ENCODE measurements at places on chromosomes 7 and 10.

- DNase-seq: no peak
Measured at GRCh38 chr10:100659361-100660098, 85.9 kb upstream of the PAX2 start.

- DNase-seq: peak; percentile 12
Measured at GRCh38 chr10:22573820-22574569, 140.4 kb downstream of the PIP4K2A start.

DNA sequence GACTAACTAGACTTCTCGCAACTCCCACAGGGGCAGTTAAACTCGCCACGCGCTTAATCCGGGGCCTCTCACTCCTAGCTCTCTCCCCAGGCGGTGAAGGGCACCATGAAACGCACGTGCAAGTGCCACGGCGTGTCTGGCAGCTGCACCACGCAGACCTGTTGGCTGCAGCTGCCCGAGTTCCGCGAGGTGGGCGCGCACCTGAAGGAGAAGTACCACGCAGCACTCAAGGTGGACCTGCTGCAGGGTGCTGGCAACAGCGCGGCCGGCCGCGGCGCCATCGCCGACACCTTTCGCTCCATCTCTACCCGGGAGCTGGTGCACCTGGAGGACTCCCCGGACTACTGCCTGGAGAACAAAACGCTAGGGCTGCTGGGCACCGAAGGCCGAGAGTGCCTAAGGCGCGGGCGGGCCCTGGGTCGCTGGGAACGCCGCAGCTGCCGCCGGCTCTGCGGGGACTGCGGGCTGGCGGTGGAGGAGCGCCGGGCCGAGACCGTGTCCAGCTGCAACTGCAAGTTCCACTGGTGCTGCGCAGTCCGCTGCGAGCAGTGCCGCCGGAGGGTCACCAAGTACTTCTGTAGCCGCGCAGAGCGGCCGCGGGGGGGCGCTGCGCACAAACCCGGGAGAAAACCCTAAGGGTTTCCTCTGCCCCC, 19.5 kb downstream of the WNT8B start:
- peak; percentile 28 for DNase-seq

DNA sequence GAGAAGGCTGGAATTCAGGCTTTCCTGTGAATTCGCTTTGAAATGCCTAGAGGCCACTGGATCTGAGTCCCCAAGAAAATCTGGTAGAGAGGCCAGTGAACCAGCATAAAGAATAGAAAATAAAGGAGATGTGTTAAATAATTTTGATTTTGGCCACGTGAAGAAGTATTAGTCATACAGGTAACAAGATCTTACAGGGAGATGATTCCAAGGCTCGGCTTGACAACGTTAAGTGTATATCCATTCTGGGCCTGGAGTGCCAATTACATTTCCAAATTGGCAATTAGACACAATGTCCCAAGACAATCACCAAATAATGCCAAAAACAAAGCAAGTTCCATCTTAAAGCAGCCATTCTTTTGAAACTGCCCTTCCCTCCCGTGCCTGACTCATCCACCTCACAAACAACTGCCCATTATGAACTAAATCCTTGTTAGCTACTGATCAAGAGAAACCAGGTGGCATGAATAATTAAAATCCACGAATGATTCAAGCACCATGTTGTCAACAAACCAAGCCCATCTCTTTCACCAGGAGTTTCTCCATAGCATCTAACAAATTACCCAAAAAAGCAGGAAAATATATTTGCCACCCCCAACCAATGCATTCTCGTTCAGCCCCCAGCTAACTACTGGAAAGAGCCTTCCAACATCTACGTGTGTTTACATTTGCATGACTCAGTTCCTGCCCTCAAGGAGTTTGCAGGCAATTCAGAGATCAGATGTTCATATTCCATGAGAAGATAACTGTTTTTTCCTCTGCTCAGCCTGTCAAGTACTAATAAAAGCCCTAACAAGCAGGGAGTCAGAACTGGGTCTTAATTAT, 8.5 kb downstream of the KCNMA1 start:
- no peak for DNase-seq

DNA sequence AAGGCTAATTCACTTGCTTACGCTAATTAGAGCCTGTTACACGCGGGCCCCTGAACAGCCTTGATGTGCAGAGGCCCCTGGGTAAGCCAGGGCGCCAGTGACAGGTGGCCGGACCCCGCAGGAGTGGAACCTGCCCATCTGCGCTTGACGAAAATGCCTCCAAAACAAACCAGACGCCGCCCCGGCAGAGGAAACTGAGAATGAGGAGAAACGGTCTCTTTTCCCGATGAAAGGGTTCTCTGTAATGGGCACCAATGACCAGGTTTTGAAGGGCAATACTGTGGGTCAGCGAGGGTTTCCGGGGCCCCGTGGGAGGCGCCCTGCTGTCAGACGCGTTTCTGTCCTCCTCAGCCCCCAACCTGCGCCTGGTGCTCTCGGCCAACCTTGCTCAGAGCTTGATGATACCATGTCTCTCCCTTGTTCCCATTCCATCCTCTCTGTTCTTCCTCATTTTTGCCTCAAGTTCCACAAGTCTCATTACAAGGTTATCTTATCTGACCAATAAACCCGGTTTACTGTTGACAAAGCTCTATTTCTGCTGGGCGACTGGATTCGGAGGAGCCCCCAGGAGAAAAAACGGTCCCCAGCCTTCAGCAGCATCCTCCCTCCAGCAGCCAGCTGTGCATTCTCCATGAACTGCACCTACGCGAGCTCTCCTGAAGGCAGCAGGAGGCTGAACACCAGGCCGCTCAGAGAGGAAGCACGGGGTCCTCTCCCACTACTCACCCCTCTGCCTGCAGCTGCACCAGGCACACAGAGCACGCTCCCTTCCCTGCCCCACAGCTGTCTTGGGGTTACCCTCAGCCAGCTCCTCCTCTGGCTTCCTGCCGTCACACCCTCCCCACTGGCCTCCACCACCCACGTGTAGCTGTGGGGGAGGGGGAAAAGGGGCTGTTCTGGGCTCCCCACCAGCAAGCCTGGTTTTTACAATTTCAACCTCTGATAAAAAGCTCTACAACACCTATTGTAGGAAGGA, 202.0 kb downstream of the MAD1L1 start:
- no peak for DNase-seq

- DNase-seq: no peak
Measured at GRCh38 chr7:1236831-1237701, 4.4 kb downstream of the UNCX start.

DNA sequence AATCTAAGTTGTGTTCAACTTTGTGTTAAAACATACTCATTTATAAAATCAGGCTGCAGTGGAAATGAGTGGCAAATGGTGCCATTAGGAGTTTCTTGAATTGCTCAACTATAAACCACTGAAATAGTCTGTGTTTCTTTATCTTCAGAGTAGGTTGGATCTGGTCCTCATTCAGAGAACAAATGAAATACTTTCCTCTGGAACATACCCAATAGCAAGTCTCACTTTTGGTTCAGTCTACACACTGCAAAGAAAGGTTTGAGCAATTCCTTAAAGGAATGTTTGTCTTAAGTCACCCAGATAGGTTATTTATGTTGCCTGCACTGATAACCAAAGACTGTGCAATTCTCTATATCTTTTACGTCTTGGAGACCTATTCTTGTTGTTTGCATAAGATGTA, 62.5 kb downstream of the ABCB4 start:
- DNase-seq: no peak

- DNase-seq: no peak
Measured at GRCh38 chr10:101772895-101773761, 2.8 kb downstream of the FGF8 start.

DNA sequence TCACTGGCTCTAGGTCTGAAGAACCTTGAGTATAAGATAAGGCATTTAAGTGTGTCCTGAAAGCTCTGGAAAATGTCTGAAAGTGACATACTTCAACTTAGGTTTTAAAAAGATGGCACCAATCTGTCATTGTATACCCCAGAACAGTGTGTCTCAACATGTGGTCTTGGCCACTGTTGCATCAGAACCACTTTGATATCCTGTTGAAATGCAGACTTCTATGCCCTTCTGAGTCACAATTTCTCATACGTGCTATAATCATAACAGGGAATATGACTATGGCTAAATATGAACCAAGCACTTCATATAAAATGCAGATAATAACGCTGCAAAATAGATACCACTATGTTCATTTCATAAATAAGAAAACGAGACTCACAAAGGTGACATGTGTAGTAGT, 38.0 kb upstream of the GPAM start:
- DNase-seq: no peak

- no peak for DNase-seq
Measured at GRCh38 chr10:62733654-62734293, 70.7 kb upstream of the ADO start.

DNA sequence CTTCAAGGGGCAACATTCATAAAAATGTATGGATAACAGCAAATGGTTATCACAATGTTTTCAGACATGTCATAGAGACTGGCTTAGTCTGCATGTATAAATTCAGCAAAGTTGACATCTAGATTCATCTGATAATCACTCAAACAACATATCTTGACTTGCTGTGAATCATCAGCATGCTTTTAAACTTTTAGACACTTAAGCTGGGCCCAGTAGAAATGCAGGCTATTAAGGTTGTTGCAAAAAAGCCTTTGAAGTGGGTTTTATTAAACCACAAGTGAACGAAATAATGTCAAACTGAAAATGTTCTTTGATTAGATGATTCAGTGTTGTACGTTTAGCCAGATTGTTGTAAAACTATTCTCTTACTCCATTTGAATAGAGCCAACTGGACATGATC, 759.6 kb downstream of the NXPH1 start:
- no peak for DNase-seq

GRCh38 chr7:66743920-66744319, 3.4 kb downstream of the RABGEF1 start:
- no peak for DNase-seq

- no peak for DNase-seq
Measured at GRCh38 chr7:157521061-157521731, 184.4 kb downstream of the DNAJB6 start.

DNA sequence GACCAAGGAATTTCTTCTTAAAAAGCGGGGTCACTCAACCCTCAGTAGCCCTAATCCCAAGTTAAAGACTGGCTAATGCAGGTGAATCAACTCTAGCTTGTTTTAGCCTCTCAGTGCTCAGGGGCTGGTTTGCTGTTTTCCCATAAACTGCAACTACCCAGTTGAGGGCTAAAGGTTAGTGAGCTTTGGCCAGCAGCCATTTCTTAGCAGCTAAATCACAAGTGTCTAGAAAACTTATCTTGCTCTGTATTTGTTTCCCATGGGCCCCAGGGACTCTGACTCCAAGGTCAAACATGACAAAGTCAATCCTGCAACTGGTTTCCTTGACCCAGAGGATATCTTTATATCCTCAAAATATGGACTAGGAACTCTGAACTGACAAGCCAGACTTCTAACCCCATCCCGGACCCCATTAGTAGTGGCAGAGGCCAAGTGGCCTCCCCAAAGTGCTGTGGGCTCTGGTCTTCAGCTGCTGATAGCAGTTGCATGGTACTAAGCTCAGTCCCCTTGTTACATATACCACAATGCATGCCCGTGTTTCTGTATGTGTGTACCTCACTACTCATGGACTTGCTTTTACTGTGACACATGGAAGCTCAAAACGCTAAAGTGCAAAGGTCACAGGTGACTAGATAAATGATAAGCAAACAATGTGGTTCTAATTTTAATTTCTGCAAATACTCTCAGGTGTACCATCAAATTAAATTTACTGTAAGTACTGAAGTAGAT, 793.0 kb upstream of the IGFBP3 start:
- DNase-seq: no peak

DNA sequence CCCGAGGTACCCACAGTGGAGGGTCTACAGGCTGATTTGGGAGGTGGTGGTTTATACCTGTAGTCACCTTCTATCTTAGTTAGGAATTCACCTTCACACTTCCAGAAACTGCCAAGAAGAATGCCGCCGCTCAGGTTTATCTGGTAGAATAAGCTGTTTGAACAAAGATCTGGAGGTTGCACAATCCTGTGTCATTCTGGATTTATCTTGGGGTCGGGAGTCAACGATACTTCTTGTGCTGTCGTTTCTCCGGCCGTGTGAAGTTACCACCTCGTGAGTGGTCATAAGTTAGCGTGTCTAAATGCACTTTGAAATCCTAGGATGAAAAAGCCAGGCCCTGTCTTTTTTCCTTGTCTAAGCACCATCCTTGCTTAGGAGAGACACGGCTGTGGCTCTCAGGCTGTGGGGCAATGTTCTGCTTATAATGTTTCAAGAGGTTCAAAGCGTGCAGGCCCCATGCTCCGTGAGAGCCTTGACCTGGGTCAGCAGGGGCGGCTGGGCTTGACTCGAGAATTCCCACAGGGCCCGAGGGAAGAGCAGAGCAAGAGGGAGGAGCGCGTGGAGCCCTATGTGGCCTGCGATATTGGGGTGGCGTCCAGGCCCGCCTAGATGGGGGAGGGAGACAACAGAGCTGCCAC, 35.5 kb downstream of the GRIFIN start:
- DNase-seq: no peak

GRCh38 chr7:82740246-82740848, 296.8 kb upstream of the CACNA2D1 start:
- DNase-seq: peak; percentile 51

- DNase-seq: peak; percentile 39
Measured at GRCh38 chr7:139094596-139094995, 14.9 kb downstream of the ZC3HAV1 start.

- no peak for DNase-seq
Measured at GRCh38 chr10:102152545-102152890, 329 bp downstream of the NOLC1 start.

- peak; percentile 62 for DNase-seq
Measured at GRCh38 chr7:111756687-111757178, 194.4 kb upstream of the IMMP2L start.

GRCh38 chr7:5699467-5700384, 81.7 kb downstream of the RNF216 start:
- DNase-seq: no peak

DNA sequence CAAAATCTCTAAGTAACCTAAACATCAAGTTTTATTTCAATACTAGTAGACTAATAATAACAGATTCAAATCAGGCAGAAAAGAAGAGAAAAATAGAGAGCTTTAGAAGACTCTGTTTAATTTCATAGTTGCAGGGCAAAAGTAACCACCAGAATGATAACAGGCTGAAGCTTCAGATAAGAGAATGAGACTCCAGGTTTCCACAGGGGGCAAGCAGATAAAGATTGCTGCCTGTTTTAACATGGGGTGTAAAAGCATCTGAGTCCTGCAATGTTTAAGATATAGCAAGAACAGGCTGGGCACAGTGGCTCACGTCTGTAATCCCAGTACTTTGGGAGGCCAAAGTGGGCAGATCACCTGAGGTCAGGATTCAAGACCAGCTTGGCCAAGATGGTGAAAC, 11.0 kb downstream of the CROT start:
- DNase-seq: no peak

- DNase-seq: no peak
Measured at GRCh38 chr10:21831986-21832820, 171.3 kb downstream of the DNAJC1 start.
